Activated CD8-positive, alpha-beta memory T cell treated with anti-CD3 and anti-CD28 coated beads, Interleukin-2, amount 50 U/mL, for 4 hours (primary cell): ENCODE measurements at places on chromosomes 6 and 20.

- DNase-seq: no peak
Observed at GRCh38 chr6:107396211-107396610, 63.2 kb downstream of the PDSS2 start.

DNA sequence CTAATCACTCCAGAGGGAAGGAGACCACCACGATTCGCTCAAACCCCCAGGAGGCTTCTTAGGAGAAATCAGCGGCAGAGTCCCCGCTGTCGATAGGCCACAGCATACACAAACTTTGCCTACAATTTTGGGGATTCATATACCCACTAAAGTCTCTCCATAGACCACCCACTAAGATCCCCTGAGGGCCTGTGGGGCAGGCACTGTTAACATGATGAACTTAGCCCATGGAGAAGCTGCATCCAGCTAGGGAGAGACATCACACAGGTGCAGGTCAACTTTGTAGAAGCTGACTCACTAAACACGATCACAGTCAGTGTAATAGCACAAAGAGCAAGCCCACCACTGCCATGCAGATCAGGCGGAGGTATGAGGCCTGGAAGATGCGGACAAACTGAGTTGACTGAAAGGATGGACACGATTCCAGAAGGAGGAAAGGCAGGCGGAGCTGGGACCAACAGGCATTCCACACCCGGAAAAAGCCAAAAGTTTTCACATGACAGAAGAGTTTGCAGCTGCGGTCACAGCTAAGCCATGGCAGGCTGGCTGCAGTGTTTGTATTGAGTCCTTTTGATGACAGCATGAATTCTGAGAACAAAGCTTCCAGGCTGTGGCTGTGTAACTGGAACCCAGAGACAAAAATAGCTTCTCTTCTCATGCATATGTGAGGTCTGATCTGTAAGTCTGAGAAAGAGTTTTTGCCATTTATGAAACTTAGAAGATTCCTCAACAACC, 75.7 kb upstream of the QKI start:
- no peak for DNase-seq

DNA sequence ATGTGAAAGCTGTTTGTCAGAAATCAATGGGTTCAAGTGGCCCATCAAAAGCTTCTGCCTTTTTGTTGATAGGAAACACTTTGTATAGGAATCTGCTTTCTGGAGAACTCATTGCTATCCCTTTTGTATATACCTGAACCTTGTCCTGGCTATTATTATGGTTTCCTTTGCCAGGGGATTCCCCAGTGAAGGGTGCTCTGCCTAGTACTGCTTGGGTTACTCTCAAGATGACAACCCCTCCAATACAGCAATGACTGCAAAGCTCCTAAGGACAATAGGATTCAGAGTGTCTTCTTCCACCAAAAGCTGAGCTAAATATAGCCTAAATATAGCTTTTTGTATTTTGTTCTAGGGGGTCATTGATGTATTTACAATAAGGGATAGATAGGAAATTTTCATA, 54.0 kb upstream of the PTPRK start:
- no peak for DNase-seq

- no peak for DNase-seq
Observed at GRCh38 chr20:31595380-31595653, 9.8 kb upstream of the ID1 start.

DNA sequence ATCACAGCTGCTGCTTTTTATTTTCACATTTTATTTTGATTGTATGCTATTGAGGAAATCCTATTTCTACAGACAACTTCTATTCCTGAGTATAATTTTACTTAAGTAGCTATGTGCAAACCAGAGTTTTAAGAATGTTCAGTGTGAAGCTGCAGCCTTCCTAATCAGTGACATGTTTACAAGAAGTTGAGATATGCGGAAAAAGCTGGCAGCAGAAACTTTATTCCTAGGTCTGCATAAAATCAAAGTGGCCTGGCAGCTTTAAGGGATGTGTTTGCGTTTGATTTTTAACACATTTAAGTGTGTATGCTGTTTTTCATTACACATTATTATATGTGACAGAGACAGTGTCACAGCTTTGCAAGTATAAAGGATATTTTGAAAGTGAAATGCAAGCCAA, 26.3 kb downstream of the MAPK14 start:
- DNase-seq: no peak

DNA sequence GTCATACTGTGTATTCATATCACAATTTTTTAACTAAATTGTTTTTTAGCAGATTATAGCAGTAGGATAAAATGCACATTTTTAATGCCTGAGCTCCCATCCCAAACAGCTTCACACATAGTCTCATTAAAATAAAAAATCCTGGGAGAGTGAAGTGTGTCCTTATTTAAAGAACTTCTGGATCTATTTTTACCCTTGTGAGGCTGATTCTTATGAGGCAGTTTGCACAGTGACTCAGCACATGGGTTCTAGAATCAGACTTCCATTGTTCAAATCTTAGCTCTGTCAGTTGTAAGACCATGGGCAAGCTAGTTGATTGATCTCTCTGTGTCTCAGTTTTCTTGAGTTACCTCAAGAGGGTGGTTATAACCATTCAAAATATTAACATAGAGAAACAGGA, 72.3 kb downstream of the MACROD2 start:
- no peak for DNase-seq

GRCh38 chr6:16252686-16253299, 14.4 kb downstream of the GMPR start:
- DNase-seq: no peak

DNA sequence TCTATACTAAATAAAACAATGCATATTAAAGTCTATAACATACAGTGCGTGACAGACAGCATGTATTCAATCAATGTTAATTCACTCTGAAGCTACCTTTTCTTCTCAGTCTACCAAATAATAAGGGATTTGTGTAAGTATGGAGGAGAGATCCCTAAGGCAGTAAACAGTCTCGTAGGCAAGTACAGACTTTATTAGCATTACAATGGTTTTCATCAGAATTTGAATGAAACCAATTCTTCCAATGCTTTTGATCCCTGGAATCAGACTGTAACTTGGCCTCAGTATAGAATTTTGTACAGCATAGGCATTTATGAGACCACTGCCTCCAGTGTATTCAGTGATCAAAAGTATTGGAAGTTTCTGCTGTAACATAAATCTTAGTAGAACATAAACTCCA, 19.5 kb downstream of the LYRM4 start:
- DNase-seq: no peak

DNA sequence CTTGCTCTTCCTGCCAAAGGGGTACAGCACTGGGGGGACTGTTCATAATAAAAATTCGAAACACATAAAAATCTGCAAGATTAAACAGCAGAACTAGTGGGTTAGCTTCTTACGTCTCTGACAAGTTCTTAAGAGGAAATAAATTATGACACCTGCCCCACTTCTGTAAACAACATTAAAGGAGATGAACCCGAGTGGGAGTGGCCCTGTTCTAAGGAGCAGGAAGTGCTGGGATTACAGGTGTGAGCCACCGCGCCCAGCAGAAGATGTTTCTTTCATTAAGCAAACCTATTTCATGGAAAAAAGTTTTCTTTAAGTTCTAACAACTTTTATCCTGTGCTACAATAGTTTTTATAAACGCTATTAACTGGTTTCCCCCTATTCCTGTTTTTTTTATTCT, 24.6 kb downstream of the USP45 start:
- DNase-seq: no peak

DNA sequence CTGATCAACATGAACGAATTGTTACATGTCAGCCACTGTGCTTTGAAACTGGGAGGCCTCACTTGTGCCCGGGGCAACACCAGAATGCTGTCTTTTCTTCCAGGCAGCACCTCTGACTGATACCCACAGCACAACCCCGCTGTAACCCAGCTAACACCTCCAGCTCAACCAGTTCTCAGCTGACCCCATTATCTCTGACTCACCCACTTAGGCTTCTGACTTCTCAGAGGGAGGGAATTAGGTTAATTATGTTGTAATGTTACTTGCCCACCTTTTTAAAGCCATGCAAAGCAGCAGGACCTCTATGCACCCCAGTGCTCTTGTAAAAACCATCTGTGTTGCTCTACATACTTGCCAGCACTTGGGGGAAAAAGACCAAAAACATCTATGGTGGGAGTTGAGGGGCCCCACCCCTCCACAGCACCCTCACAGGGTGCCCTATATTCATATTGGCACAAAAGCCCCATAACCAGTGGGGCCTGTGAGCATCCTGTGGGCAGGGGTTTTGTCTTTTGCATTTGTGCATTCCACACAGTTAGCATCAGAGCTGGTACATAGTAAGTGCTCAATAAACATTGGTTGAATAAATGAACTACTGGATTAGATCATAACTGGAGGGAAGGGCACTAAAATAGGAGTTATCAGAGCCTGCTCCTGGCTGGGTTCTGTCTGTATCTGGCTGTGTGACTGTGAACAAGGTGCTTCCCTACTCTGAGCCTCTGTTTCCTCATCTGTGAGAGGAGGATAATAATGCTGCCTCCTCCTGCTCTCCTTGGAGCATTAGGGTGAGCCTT, 22.3 kb downstream of the BNIP5 start:
- DNase-seq: no peak

- no peak for DNase-seq
Observed at GRCh38 chr6:158797331-158798310, 21.5 kb downstream of the EZR start.
